ENCODE measurements at places on chromosomes 6 and 20.
A peak's percentile ranks its signal among the peaks of the same experiment; 100 is the strongest.

- no peak for DNase-seq
These were observed 4.7 kb downstream of the MAPK14 start for GRCh38 chr6:36032261-36032660.

GRCh38 chr20:50891138-50891537 lies 40.1 kb downstream of the ADNP start:
- no peak for DNase-seq

GRCh38 chr20:51563486-51564332 lies 21.2 kb upstream of the NFATC2 start:
- peak; percentile 69 for DNase-seq

- no peak for DNase-seq
These were observed 149.1 kb downstream of the ZNF217 start for GRCh38 chr20:53444401-53445149.

DNA sequence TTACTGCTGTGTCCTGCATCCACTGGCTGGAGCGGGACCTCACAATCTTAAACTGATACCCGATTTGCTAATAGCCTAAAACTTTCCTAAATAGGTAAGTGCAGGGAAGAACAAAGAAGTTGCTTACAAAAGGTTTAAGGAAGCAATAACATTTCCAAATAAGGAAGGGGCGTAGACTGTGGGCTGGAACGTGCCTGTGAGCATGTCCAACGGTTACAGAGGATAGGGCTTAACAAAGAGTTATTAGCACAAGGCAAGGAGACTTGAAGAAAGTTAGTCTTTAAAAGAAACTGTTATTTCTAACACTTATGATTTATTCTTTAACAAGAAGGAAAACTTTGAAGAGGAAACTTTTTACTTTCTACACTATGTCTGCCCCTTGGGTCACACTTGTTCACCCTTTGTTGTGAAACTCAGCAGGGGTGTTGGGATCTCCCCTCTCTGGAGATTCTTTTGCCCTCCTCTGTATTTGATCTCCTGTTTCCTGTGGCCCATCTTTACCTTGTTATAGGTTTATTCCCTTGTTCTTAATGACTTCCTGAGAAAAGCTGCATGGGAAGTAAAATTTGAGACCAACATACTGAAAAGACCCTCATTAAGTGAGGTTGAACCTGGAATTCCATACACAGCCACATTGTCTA lies 28.7 kb downstream of the KAT14 start:
- DNase-seq, result no peak

- peak; percentile 48 for DNase-seq
These were observed 265.0 kb upstream of the MARCKS start for GRCh38 chr6:113591896-113592827.
